ENCODE measurements at places on chromosomes 7 and 10. TPM values are rescaled to one million over a fixed set of nuclear protein-coding genes. Genes with fewer than 3 reads are reported as not detected.

The PPIA gene
- polyA plus RNA-seq: 2,579 TPM

DNA sequence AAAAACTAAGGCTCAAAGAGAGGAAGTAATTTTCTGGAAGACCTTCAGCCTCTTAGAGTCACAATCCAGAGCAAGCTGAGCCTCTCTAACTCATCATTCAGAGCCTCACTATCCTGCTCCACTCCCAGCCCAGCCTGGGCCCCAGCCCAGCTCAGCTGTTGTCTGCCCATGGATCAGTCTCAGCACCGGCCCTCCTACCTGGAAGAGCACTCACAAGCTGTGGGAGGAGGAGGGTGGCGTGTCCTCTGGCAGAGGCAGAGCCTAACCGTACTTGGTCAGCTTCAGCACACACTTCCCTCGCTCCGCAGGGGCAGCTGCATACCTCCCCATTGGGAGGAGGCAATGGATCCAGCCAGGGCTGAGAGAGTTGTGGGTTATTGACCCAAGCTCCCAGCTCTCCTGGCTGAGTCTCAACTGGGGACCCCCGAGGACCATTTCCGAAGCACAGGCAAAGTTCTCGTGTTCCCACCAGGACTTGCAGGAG is 66.7 kb upstream of the GPR26 start:
- DNase-seq: no peak
- H3K27me3 ChIP-seq: no peaks in the 10 kb centered on the region
- no peaks in the 10 kb centered on the region for H3K4me1 ChIP-seq
- H3K4me3 ChIP-seq: no peak overlapping the region
- no peaks in the 10 kb centered on the region for H3K36me3 ChIP-seq
- no peak overlapping the region for H3K27ac ChIP-seq

The CAMK1D gene
- polyA plus RNA-seq: 4.3 TPM

- DNase-seq: no peak
- no peaks in the 10 kb centered on the region for H3K36me3 ChIP-seq
- no peak overlapping the region for H3K27ac ChIP-seq
- peaks cover 17% of the 10 kb centered on the region for H3K4me1 ChIP-seq
These were observed 37.6 kb downstream of the KCNH2 start for GRCh38 chr7:150940431-150941102.

The NKX2-3 gene
- polyA plus RNA-seq: not detected

All from cardiac muscle cell (in vitro differentiated cells and primary cell).